Endothelial cell of umbilical vein (primary cell): ENCODE measurements at places on chromosomes 6 and 20. TPM values are rescaled to one million over a fixed set of nuclear protein-coding genes. Genes with fewer than 3 reads are reported as not detected.

LAMA2 gene
- 0.24 and 0.51 TPM in 2 replicates for polyA plus RNA-seq

RAB44 gene
- 0.03 TPM in 2 replicates for polyA plus RNA-seq

MAN1A1 gene
- 2.6 and 3.3 TPM in 2 replicates for polyA plus RNA-seq

TMEM74B gene
- 0.26 and 0.54 TPM in 2 replicates for polyA plus RNA-seq

PLEKHG1 gene
- 7.8 and 8.8 TPM in 2 replicates for polyA plus RNA-seq

C20orf141 gene
- polyA plus RNA-seq, result not detected in 2 replicates

ID4 gene
- not detected in 2 replicates for polyA plus RNA-seq

ASF1A gene
- polyA plus RNA-seq, result 8.8 and 17.6 TPM in 2 replicates

GSTA3 gene
- polyA plus RNA-seq, result not detected in 2 replicates

NKAIN4 gene
- polyA plus RNA-seq, result 0.04 TPM in 1 of 2 replicates, not detected in the other

VSX1 gene
- polyA plus RNA-seq, result not detected in 2 replicates

DNA sequence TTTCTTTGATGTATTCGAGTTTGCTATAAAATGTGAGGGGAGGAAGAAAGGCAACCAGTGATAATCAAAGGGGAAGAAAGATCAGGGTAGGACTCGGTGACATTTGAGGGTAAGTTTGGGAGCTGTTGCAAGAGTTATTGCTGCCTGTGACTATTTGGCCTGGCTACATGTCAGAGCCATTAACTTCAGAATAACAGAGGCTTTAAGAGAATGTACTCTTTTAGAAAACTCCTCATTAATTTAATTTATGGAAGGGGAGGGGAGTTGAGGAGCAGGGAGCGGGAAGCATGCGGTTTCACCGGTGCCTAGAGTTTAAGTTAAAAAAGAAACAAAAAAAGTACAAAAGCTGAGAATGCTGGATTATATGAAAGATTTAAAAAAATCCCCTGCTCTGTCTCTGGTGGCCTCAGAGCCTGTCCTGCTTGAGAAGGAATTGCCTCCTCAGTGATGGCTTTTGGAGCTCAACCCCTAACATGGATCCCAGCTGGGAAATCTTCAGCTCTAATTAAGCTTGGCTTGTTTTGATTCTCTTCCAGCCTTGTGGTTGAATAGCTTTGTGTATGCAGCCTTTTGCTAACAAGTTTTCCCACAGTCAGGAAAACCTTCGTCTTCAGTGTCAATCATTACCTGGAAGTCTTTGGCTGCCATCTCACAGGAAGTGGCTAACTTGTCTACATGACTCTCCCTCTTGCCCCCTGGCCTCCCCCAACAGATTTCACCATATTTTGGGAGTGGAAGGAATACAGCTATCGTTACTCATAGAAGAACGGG is 238.2 kb downstream of the SOX4 start:
- no peak for DNase-seq

DNA sequence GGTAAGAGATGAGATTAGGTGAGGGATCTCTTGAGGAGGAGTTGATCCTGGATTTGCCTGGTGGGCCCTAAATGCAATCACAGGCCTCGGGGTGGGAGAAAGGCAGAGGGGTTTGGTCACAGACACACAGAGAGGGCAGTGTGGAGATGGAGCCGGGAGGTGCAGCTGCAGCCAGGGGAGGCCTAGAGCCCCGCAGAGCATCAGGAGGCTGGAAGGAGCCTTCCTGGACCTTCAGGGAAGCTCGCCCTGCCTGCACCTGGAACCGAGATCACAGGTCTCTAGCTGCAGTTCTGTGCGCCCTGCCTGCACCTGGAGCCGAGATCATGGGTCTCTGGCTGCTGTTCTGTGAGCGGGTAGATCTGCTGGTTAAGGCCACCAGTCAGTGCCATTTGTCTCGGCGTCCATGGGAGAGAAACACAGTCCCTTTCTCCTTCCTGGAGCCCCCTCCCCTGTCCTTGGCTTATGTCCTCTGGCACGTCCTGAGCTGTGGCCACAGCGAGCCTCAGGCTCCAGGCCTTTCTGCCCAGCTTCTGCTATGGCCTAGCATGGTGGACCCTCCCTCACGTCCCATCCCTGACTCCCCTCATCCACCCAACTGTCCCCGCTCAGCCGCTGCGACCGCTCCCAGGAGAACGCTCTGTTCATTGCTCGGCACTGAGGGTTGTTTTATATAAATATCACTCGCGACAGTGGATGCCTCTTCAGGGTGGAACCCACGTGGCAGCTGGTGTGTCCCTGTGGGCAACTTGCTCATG is 112.0 kb downstream of the DACT2 start:
- DNase-seq, result no peak

DNA sequence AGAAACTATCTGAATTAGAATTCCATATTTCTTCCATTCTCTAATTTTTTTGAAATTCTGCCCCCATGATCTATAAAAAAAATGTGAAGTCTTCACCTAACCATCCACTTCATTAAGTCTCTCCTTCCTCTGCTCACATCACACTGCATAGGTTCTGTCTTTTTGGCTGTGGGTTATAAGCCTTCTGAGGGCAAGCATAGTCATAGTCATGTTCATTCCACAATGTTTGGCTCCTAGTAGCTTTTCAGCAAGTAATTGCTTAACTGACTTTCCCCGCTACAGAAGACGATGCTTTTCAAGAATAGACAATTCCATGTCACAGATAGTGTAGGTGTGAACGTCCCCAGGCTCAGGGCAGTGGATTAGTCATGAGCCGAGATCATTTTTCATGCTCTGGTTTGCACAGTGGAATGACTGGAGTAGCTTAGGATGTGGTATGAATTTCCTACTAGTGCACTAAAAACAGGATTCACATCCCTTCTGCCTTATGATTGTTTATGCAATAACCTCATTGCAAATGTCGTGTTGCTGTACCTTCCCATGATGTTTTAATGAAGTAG is 29.1 kb downstream of the WRNIP1 start:
- DNase-seq, result no peak

DNA sequence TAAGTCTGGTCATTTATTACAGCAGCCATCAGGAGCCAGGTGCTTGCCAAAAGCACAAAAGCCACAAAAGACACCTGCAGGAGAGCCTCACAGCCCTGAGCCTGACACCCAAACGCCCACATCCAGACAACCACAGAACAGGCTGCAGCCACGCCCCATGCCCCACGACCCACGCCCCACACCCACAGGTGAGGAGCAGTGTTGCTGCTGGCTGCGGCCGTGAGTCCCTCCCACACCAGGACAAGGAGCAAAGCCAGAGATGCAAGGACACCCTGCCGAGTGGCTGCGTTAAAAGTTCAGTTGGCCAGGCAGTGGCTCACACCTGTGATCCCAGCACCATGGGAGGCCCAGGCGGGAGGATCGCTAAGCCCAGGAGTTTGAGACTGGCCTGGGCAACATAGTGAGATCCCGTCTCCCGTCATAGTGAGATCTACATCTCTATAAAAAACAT is 43.0 kb downstream of the SLC2A4RG start:
- DNase-seq, result no peak

DNA sequence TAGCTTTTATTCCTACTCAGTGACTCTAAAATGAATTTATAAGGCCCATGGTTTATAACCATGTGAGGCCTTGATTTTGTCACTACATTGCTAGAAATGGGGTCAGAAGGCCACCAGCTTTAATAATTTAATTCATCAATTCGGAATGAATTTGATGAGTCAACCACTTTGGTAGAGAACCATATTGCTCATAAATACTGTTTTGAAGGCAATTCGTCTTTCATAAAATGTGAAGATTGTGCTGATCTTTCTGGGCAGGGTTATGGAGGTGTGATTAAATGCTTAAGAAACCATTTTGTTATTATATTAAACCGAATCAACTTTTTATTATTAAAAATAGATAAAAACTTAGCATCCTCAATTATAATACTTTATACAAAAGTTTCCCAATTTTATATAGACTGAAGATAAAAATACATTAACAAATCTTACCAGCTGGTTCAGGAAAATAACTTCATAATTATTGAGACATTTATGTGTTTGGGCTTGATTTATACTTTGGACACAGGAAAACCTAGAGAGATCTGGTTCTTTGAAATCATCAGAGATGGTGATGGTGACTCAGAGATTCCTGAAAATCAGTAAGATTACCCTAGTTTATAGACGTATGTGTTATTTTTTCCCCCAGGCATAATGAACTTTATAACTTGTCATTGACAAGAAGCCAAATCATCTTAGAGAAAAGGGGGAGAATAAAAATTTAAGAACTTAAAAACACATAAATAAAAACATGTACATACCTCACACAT is 10.6 kb downstream of the HCRTR2 start:
- DNase-seq, result no peak

GRCh38 chr6:166323395-166323794 is 15.2 kb upstream of the PRR18 start:
- DNase-seq, result no peak

GRCh38 chr6:32108094-32108627 is 977 bp downstream of the TNXB start:
- DNase-seq, result no peak

GRCh38 chr6:7188492-7188891 is 80.7 kb downstream of the RREB1 start:
- no peak for DNase-seq

GRCh38 chr20:25318471-25319240 is 70.8 kb downstream of the PYGB start:
- DNase-seq, result no peak

DNA sequence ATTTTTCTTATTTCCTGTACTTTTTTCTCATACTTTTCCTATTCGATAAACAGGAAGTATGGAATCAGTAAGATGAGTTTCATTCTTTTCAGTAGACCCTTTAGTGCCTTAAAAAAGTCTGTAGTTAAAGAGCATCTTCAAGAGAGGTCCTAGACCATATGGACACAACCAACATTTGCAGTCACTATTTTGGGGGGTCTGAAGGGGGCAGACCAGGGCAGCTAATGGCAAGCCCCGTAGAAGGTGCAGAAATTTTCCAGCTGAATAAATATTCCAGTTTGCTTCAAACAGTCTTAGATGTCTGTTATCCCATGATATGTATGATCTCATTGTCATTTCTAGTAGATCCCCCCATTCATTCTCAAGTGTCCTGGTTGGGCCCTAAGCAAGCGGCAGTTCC is 52.8 kb downstream of the MAP3K5 start:
- DNase-seq, result no peak

DNA sequence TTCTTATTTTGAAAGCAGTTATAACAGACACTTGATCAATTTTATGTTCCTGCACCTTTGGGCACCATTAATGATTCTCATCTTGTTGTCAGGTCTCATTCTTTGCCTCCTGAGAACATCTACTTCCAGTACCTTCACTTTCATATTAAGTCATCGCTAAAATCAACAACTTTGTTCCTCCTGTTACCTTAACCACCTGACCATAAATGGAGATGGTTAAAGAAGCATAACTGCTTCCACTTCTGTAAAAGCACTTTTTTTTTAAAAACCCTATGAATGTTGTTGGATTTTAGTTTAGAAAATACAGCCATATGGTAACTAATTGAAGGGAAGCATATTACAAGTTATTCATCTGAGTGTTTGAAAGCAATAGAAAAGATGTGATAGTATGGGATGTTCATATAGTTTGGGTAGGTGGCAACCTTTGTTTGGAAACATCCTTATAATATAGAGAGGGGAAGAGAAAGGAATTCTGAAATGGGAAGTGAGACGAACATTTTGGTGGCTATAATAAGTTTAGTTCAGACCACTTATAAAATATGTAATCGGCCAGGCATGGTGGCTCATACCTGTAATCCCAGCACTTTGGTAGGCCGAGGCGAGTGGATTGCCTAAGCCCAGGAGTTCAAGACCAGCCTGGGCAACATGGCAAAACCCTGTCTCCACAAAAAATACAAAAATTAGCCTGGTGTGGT is 53.9 kb downstream of the AFG1L start:
- no peak for DNase-seq

- DNase-seq, result no peak
These were observed 128.2 kb upstream of the BMP5 start for GRCh38 chr6:56003616-56004015.

DNA sequence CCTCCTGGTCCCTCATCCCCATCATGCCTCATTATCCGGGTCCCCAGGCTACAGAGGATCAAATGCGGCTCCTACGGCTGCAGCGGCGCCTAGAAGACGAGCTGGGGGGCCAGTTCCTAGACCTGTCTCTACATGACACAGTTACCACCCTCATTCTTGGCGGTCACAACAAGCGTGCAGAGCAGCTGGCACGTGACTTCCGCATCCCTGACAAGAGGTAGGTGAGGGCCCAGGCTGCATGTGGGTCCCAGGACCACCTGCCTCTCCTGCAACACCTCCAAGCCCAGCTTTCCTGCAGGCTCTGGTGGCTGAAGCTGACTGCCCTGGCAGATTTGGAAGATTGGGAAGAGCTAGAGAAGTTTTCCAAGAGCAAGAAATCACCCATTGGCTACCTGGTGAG is 8.2 kb upstream of the PTPRA start:
- DNase-seq, result no peak
